Neural crest cell (in vitro differentiated cells): ENCODE measurements at places on chromosomes 1 and 21.

GRCh38 chr1:107138767-107139445, 1.9 kb upstream of the NTNG1 start:
- DNase-seq, result no peak

DNA sequence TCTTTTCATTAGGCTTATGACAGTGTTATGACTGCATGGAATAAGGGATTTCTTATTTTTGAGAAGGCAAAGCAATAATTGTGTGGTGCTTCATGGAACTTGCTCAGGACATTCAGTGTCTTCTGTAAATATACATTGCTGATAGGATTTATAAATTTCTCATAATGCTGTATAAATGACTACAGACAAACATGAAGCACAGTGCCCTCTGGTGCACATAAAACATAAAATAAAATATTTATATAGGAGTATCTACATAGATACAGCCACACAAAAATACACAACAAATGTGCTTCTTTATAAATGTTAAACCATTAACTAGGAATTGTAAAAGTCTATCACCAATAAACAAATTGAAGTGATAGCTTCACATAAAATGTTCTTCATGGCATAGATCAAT, 24.1 kb downstream of the BRINP3 start:
- no peak for DNase-seq

- DNase-seq, result no peak
These were observed 673.6 kb upstream of the ADGRL2 start for GRCh38 chr1:81126989-81127581.

GRCh38 chr1:39570477-39571177, 6.0 kb downstream of the PABPC4 start:
- DNase-seq, result no peak

DNA sequence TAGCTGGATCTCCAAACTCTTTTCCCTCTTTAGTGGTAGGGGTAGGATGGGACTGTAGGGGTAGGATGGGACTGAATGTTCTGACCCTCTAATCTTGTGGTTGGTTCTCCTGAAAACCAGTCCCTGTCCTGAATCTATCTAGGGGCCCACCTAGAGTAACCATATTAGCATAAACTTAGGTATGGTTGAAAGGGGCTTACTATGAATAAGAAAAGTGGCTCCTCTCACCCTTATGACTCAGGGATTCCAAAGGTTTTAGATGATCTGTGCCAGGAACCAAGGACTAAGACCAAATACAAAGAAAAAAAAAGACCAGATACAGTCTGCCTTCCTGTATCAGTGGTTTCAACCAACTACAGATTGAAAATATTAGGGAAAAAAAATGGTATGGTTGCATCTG, 28.9 kb downstream of the RNF2 start:
- no peak for DNase-seq

- DNase-seq, result no peak
These were observed 104.5 kb downstream of the ZP4 start for GRCh38 chr1:237786066-237786719.

DNA sequence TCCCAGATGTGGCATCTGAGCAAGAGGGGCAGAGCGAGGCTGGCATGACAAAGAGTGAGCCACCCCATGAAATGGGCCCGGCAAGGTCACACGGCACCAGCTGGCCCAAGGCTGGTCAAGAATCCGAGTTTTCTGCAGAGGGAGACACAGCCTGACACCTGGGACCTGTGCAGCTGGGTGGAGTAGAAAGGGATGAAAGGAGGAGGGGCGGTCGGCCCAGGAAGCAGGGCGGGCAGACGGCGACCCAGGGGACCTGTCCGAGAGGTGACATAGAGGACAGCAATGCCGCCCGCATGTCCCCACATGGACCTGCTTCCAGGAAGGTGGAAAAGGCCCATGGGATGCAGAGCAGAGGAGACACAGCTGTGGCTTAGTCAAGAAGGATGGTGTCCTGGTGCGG, 137.7 kb downstream of the PRDM16 start:
- no peak for DNase-seq

DNA sequence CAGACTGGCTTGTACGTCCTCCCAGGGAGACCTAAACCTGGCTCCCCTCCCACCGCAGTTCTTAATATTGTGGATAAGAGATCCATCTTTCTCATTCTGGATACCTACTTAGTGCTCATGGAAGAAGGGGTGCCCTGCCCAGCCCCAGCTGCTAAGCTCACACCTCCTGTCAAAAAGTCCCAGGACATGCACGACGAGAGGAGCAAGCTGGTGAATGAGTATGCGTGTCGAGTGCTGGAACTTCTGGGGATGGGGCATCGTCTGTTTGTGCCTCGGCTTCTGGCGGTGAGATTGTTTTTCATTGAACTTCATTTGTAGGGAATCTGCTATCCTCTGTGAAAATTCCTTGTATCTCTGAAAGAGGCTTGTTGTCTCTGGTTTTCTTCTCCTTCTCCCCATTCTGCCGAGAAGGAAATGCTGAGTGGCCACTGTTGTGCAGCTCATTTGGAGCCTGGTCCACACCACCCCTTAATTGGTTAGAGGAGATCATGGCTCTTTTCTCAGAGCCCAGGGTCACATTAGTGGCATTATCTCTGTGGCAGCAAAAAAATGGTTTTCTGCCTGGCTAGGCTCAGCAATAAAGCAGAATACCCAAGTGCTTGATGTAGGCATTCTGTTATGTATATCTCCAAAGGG, 199.4 kb upstream of the CACYBP start:
- DNase-seq, result no peak

DNA sequence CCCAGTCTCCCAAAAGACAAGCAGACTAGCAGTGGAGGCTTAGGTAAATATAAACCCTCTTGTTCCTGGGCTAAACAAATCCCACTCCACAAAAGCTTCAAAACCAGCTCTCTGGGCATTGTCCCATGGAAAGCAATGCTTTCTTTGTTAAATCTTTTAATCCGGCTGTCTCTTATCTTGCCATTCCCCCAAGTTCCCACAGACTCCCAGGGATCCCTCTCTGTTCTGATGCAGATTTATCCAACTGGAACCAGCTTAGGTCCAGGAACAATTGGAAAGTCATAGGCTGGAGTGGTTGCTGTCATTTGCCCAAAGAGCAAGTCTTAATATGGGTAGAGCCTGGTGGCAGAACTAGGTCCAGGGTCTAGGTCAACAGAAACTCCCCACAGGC, 110.1 kb upstream of the ATP1A1 start:
- DNase-seq, result no peak

DNA sequence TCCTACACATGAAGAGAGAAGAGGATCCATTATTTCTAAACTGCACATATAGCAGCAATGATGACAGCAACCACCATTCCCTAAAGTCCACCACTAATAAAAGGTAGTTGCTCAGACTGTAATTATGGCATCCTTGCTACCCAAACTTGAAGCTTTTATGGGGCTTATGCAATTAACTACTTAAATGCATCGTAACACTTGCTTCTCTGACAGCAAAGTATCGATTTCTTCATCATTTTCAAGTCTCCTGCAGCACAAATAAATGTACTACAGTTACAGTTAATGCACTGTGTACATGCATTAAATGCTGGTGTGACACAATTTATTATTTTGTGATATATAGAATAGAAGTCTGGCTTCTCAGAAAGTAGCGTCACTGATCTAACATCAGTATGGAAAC, 241.7 kb downstream of the USH2A start:
- no peak for DNase-seq

GRCh38 chr1:17061486-17061885, 7.7 kb upstream of the SDHB start:
- DNase-seq, result no peak

- no peak for DNase-seq
These were observed 60.8 kb upstream of the RALGPS2 start for GRCh38 chr1:178664278-178664677.

- no peak for DNase-seq
These were observed 556.4 kb downstream of the KIF26B start for GRCh38 chr1:245710961-245711903.

GRCh38 chr1:209672705-209673630, 2.2 kb upstream of the G0S2 start:
- DNase-seq, result no peak
